Natural killer cell (primary cell): ENCODE measurements at places on chromosomes 5 and 9. TPM values are rescaled to one million over a fixed set of nuclear protein-coding genes. Genes with fewer than 3 reads are reported as not detected.

The GABRA6 gene
- not detected for total RNA-seq

The C5orf34 gene
- total RNA-seq: 1.8 TPM

The SLC36A3 gene
- total RNA-seq: not detected

The CDH9 gene
- total RNA-seq: not detected

The NUP188 gene
- total RNA-seq: 58.3 TPM

DNA sequence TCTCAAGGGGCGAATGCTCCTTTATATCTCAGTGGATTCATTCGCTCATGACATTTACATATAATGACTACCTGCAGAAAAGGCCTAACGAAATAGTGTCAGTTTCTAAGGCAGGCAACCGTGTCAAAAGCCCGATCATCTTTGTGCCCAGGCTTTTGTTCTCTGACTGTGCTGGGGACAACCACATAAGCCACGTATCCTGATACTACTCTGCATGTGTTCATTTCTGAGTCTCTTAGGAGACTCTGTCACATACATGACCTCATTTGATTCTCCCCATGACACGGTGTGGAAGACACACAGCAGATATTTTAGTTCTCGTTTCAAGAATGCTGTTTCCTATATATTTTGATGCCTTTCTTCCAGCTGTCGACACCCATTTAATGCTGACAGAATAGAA lies 598.5 kb downstream of the BNC2 start:
- H3K4me1 ChIP-seq: no peaks in the 10 kb centered on the region
- no peaks in the 10 kb centered on the region for H3K27me3 ChIP-seq
- no peak for DNase-seq
- no peaks in the 10 kb centered on the region for H3K36me3 ChIP-seq
- H3K27ac ChIP-seq: no peak overlapping the region

DNA sequence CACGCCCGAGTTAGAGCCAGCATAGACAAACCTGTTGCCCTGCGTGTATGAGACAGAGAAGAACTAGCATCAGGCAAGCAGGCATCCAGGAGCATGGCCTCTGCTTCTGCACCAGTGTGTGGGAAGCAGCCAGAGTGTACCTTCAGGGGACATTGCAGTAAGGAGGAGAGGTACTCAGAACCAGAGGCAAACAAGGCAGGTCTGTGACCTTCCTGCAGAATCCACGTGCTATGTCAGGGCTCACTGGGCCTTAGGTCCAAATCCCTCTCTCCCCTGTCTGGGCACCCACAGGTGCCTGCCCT lies 63.0 kb downstream of the SECISBP2 start:
- no peaks in the 10 kb centered on the region for H3K4me1 ChIP-seq
- DNase-seq: no peak
- H3K27ac ChIP-seq: no peak overlapping the region
- no peaks in the 10 kb centered on the region for H3K27me3 ChIP-seq

DNA sequence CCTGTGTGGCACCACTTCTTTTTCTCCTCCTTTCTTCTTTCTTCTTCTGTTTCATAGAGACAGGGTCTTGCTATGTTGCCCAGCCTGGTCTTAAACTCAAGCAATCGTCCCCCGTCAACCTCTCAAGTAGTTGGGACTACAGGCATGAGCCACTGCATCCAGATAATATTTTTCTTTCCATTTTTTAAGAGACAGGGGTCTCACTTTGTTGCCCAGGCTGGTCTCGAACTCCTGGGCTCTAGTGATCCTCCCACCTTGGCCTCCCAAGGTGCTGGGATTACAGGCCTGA lies 47.4 kb upstream of the IER5L start:
- H3K27ac ChIP-seq: no peak overlapping the region
- DNase-seq: no peak
- no peaks in the 10 kb centered on the region for H3K36me3 ChIP-seq
- no peaks in the 10 kb centered on the region for H3K27me3 ChIP-seq
- H3K4me1 ChIP-seq: peaks cover 64% of the 10 kb centered on the region

GRCh38 chr5:56585999-56586691 lies 229.2 kb upstream of the MAP3K1 start:
- no peaks in the 10 kb centered on the region for H3K27me3 ChIP-seq
- no peak overlapping the region for H3K4me3 ChIP-seq
- peaks cover 30% of the 10 kb centered on the region for H3K4me1 ChIP-seq
- peak; percentile 46 for DNase-seq
